ENCODE measurements at places on chromosomes 2 and 18.

DNA sequence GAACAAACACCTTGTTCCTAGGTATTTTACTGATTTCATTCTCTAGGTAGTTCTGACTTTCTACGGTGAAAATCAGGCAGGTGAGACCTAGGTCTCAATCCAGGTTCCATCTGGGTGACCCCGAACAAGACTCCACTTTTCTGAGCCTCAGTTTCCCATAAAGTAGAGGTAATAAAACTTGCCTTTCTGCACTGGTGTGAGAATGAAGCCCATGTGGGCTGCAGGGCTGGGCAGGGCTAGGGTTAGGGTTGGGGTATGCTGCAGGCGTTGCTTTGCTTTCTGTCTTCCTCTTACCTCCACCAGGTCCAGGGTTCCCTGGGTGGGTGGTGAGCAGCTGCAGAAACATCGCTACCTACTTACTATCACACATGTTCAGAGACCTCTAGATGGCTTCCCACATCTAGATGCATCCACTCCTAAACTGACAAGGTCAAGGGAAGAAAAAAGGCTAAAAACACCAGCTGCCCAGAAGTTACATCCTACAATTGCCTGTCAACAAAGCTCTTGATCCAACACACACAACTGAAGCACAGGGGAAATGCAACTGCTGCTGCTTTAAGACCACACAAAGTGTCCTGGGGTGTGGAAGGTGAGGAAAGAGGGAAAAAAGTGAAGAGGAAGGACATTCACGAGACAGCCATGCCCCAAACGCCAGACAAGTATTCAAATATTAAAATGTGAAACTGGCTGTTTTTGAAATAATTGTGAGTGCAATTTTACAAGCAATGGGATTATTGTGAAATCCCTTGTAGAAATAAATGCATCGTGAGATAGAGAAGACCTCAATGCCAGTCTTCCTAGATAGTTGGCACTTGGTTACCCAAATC lies 23.5 kb downstream of the MBP start:
- DNase-seq = no peak

GRCh38 chr2:2743164-2743571 lies 412.1 kb upstream of the MYT1L start:
- DNase-seq = no peak

GRCh38 chr18:25352629-25353005 lies 651 bp upstream of the ZNF521 start:
- no peak for DNase-seq

GRCh38 chr18:49277395-49278036 lies 182.9 kb downstream of the DYM start:
- DNase-seq = no peak

GRCh38 chr18:12329125-12329698 lies 21.2 kb downstream of the TUBB6 start:
- no peak for DNase-seq

DNA sequence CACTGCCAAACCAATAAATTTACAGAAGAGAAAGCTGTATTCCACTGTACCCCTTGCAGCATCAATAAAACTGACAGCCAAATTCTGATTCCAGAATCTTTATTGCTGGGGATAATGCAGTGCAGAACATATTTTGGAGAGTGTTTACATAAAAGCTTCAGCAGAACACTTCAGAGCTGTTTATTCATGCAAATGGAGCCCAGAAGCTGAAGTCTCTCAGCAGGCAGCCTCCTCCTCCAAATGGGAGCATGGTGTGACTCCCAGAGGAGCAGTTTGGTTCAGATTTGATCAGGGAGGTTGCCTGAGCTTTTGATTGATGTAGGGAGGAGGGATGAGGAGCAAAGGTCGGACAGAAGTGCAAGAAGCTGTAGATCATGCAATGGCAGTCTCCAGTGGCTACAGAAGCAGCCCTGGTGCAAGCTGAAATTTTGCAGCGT lies 22.4 kb downstream of the LHCGR start:
- DNase-seq = no peak

DNA sequence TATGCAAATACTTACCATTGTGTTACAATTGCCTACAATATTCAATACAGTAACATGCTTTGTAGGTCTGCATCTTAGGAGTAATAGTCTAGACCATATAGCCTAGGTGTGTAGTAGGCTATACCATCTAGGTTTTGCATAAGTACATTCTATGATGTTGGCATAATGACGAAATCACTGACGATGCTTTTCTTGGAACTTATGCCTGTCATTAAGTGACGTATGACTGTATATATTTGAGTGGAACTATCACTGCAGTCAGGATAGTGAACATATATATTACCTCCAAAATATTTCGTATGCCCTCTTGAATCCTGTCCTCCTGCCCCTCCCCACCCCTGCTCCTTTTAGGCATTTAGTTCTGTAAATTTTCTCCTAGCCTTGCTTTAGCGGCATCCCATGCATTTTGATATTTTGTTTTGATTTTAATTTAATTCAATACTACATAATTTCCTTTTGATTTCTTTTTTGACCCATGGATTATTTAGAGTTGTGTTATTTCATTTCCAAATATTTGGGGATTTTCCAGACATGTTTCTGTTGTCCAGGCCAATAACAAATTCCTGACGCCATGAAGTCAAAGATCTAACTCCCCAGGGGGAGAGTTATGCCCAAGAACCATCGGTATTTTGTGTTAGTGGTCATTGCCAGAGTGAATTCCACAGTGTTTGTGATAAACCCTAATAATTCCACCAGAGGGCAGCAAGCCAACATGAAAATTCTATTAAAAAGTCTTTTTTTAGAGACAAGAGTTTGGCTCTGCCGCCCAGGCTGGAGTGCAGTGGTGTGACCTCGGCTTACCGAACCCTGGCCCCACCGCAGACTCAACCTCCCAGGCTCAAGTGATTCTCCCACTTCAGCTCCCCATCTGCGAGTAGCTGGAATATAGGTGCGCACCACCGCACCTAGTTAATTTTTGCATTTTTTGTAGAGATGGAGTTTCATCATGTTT lies 24.2 kb upstream of the CASP8 start:
- no peak for DNase-seq

GRCh38 chr2:72326759-72327158 lies 179.1 kb upstream of the CYP26B1 start:
- no peak for DNase-seq

GRCh38 chr2:190781604-190782198 lies 98.9 kb upstream of the GLS start:
- DNase-seq = no peak

- no peak for DNase-seq
These were observed 156.2 kb upstream of the DNMT3A start for GRCh38 chr2:25497918-25498407.

GRCh38 chr2:219125225-219125885 lies 35.3 kb downstream of the NHEJ1 start:
- DNase-seq = no peak

- DNase-seq = no peak
These were observed 314.3 kb downstream of the TNS1 start for GRCh38 chr2:217688494-217688893.

GRCh38 chr2:237280229-237280628 lies 133.7 kb downstream of the COL6A3 start:
- DNase-seq = no peak

DNA sequence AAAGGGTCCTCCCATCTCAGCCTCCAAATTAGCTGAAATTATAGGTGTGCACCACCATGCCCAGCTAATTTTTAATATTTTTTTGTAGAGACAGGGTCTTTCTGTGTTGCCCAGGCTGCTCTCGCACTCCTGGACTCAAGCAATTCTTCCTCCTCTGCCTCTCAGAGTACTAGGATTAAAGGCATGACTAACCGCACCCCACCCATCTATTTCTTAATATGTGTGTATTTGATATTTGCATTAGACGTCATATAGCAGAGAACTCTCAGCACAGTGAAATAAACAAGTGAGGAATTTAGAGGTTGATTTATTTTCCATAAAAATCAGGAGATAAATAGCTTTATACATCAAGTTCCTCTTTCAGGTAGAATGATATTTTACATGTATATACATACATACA lies 213.5 kb downstream of the FSIP2 start:
- no peak for DNase-seq

DNA sequence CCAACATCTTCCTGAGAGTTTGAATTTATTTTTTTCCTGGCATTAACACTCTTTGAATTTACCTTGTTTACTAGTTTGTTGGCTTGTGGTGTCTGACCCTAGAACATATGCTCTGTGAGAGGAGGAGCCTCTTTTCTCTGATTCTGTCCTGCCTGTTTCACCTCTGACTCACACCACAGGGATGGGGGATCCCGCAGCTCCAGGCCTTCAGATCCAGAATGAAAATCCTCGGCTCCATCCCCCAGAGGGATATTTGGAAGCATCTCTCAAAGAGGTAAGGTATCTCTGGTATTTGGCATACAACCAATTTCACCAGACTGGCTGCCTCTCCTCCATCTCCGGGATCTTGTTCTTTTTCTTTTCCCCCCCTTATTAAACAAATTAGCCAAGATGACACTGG lies 104.7 kb downstream of the GPR39 start:
- no peak for DNase-seq

- no peak for DNase-seq
These were observed 151.1 kb downstream of the FSHR start for GRCh38 chr2:49003201-49003600.

DNA sequence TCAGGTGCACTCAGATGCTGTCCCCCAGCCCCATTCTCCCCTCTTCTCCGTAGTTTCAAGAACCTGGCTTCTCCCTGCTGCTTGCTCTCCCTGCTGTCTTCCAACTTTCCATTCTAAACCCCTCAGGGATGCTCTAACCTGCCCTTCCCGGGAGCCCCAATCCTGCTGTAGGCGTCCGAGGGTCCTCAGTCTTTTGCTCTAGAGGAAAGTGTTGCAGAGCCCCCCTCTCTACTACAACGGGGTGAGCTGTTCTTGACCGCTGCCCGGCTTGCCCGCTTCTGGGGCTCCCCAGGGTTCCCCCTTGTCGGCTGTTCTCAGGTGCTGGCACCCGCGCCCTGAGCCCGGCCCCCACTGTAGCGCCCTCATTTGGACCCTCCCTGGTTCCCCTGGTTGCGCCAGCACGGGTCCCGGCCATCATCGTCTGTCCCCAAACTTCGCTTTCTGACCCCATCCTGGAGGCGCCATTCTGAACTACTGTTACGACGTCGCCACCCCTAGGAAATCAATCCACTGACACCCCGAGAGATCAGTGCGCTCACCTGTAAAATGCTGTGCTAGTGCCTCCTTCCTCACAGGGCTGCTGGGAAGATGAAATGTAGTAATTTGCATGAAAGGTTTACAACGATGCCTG lies 31.9 kb upstream of the REG3G start:
- DNase-seq = no peak

GRCh38 chr2:28325567-28326468 lies 66.8 kb upstream of the FOSL2 start:
- DNase-seq = no peak

GRCh38 chr2:85057226-85057962 lies 75.8 kb upstream of the TCF7L1 start:
- DNase-seq = no peak

DNA sequence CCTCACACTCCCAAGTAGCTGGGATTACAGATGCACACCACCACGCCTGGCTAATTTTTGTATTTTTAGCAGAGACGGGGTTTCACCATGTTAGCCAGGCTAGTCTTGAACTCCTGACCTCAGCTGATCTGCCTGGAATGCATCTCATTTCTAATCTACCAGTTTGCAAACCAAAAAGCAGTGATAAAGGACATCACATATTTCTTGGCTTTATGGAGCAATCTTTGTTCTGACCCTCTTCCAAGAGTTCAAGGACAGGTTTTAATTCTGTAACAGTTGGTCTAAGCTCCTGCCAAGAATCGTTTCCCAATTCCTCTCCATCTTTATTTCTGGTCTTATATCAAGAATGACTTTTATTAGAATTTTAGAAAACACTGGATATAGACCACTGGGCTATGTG lies 67.7 kb downstream of the SLC40A1 start:
- no peak for DNase-seq

GRCh38 chr2:25400169-25400568 lies 58.4 kb upstream of the DNMT3A start:
- DNase-seq = no peak

DNA sequence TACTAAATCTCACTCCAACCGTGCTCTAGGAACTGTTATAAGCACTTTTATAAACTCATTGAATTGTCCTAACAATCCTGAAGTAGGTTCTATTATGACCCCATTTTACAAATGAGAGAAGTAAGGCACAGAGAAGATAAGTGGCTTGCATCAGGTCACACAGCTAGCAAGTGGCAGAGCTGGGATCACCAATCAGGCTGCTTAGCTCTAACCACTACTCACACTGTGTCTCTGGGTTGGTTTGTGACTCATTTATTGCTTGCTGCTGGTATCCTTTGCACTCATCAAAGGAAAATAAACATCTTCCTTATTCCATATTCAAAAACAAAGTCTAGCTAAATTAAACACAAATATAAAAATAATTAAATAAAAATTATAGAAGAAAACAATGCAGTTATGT lies 42.5 kb upstream of the IL1R2 start:
- no peak for DNase-seq

GRCh38 chr18:28067346-28067745 lies 109.6 kb downstream of the CDH2 start:
- DNase-seq = no peak

GRCh38 chr2:238450440-238450861 lies 23.7 kb downstream of the ASB1 start:
- DNase-seq = no peak

- DNase-seq = no peak
These were observed 71.6 kb downstream of the LNPK start for GRCh38 chr2:175930504-175930903.

DNA sequence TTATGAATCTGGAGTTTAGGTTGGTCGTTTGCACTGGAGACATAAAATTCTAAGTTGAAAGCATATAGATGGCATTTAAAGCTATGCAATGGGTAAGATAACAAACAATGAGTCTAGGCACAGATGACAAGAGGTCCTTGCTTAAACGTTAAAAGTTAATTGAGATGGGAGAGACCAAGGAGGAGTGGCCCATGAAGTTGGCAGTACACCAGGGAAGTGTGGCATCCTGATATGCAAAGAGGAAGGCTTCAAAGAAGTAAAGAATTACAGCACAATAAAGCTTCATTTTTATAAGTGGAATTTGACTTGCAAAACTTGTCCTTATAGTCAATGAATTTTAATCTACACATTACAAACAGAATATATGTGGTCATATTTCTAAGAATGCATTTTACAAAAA lies 23.2 kb downstream of the UPP2 start:
- DNase-seq = no peak

DNA sequence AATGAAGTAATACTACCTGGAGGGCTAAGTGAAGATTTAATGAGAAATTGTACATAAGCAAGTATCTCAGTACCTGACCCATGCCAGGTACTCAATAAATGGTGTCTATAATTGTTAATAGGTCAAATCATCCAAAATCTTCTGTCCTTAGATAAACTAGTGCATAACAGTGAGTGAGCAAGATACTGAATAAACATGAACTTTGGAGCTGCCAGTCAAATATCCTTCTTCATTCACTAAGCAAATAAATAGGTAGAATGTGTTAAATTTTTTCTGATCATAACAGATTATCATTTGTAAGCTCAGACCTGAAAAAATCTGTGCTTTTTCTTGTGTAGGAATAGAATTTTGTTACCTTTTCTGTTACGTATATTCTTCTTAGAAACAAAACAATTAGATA lies 39.6 kb downstream of the RAB3GAP1 start:
- DNase-seq = no peak

DNA sequence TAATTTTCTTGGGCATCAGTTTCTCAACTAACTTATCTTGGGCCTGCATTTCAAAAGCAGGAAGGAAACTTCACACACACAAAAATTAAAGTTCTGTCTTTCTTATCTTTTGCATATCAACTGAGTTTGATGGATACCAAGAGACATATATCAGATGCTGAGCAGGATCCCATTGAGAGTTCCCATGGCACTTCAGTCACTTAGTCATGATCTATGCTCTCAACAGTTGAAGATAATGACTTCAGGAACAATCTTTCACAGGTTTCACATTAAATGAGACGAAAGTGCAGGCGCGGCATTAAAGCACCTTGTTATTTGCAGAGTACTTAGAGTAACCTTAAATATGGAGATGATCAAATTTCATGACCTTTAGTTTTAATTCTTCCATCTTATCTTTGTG lies 2139.8 kb upstream of the CELF4 start:
- no peak for DNase-seq
